Chondrocyte (in vitro differentiated cells): ENCODE measurements at places on chromosomes 1 and 21. TPM values are rescaled to one million over a fixed set of nuclear protein-coding genes. Genes with fewer than 3 reads are reported as not detected.

The KRTAP13-3 gene
- not detected in 3 replicates for total RNA-seq

The TGFBR3 gene
- 0.80 to 2.8 TPM (median 1.4 TPM) in 3 replicates for total RNA-seq

The LENEP gene
- 0.72 to 0.85 TPM in 2 of 3 replicates, not detected in the other for total RNA-seq

The LRRC38 gene
- not detected in 3 replicates for total RNA-seq

The TRIM46 gene
- total RNA-seq = 9.6 to 10.7 TPM (median 9.7 TPM) in 3 replicates

The CLCA1 gene
- total RNA-seq = not detected in 3 replicates

The MATN1 gene
- total RNA-seq = 0.19 to 0.82 TPM (median 0.47 TPM) in 3 replicates

The CCDC185 gene
- not detected in 3 replicates for total RNA-seq

The EPHA10 gene
- total RNA-seq = 0.37 TPM in 1 of 3 replicates, not detected in the others

The ANXA9 gene
- 0.54 TPM in 1 of 3 replicates, not detected in the others for total RNA-seq

The RGS1 gene
- total RNA-seq = not detected in 3 replicates

- no peak for DNase-seq
Observed at GRCh38 chr1:11568687-11569086, 85.5 kb downstream of the FBXO2 start.

DNA sequence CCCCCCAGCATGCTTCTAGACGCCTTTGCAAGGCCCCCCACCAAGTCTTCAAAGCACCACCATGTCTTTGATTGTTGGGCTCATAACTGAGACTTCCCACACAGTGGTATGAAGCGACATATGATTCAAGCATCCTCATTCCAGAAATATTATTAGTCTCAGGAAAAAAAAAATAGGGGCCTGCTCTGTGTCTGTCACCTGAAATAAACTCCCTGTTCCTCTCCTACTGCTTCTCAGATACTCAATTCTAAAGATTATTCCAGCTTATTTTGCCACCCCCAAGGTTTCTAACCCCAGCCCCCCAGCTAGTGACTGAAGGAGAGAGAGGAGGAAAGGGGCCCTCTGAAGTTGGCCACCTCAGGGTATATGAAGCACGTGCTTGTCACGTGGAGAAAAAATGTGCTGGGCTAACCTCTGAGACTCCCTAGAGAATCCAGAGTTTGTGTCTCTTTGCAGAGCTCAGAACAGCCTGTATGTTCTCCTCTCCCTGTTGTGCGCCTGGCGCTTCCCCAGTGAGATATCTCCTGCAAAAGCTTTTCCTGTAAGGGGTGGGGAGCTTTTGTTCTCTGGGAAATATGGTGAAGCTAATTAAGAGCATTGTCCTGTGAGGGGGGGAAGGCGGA lies 35.9 kb upstream of the RASAL2 start:
- DNase-seq = no peak

- no peak for DNase-seq
Observed at GRCh38 chr1:36729716-36730510, 247.2 kb upstream of the CSF3R start.

DNA sequence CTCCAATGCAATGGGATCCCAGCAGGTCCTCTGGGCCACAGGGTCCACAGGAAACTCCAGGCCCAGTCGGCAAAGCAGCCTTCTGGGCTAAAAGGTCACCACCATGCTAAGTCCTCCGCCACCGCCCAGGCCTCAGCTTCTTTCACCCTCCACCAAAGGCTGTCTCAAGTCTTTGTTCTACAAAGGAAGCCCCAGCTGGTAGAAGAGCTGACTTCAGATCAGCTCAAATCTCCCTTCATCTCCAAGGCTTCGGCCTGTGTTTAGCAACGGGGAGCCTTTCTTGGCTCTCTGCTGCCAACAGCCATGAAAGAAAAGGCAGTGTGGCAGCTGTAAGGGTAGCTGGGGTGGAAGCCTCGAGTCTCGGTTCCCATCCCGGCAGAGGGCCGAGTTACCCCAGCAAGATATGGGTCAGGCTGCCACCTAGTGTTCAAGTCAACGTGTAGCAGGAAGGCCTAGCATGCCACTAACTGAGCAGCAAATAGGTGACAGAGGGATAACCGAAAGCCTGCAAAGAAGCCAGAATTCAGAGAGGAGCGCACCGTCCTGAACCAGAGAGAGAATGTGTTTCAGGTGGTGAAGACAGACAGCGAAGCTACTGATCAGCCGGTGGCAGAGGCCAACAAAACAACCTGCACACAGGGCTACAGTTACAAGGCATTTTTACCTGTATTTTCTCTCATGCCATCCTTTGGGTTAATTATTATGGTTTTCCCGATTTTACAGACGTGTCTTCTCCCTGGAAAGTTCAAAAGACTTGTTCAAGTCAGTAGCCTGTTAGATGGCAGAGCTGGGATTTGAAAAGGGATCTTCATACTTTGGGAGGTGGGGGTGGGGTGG lies 26.8 kb upstream of the CRNN start:
- no peak for DNase-seq

GRCh38 chr1:94327001-94327690 lies 89.8 kb upstream of the ARHGAP29 start:
- no peak for DNase-seq

DNA sequence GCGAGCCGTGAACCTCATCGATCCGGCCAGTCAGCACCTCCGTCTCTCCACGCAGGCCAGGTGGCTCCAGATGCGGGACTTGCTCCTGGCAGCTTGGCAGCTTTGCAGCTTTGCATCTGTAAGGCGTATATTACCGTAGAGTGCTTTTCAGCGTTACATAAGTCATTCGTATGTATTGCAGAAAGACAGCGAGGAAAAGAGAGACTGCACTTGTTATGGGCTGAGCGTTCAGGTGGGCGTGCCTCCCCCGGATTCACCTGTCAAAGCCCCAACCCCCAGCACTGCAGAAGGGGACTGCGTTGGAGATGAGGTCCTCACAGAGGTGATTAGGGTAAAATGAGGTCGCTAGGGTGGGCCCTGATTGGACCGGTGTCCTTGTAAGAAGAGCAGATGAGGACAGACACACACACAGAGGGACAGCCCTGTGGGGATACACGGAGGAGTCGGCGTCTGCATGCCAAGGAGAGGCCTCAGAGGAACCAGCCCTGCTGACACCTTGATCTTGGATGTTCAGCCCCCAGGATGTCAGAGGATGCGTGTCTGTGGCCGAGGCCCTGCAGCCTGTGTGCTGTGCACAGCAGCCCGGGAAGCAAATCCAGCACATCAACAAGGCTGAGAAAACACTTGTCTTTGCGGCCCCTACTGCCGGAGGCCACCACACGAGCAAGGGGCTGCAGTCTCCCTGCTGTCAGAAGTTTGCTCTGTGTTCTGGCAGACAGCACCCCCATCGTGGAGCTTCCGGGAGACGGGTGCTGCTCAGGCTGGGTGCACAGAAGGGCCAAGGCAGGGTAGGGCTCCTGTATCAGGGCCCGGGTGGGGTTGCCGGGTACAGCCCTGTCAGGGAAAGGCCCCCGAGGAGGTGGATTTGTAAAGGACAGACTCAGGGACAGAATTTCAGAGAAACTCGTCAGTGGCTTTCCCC lies 10.9 kb upstream of the AGPAT3 start:
- no peak for DNase-seq

DNA sequence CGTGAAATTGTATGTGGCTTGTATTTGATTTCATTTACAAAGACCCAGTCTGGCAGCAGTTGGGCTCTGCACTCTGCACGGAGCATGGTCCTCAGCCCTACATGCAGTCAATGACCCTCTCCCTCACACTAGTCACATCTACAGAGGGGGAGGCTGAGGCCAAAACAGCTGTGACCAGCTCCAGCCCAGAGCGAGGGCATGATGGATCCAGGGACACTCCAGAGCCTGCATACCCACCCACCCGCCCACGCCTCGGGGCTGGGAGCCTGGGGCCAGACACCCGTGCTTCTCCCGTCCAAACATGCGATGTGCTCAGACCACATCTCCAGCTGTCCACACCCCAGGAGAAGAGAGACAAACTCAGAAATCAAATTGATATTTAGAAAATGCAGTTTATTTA lies 14.0 kb upstream of the PRDM16 start:
- DNase-seq = peak; percentile 43

GRCh38 chr1:36400825-36401601 lies 3.3 kb upstream of the LSM10 start:
- peak; percentile 98 for DNase-seq

- DNase-seq = no peak
Observed at GRCh38 chr1:154796303-154796892, 73.7 kb downstream of the KCNN3 start.

DNA sequence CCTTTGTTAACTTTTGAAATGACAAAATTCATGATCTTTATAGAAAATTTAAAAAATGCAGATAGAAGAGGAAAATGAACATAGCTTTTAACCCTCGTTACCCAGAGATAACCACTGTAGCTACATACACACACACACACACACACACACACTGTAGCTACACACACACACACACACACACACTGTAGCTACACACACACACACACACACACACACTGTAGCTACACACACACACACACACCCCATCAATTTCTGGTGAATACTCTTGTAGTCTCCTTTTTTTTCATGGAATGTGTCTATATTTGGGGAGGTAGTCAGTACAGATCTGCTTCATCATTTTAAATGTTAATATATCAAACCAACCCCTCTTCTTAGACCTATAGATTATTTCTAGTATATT lies 58.5 kb downstream of the SH3BGR start:
- no peak for DNase-seq

- DNase-seq = no peak
Observed at GRCh38 chr1:177333936-177334595, 163.3 kb downstream of the BRINP2 start.

DNA sequence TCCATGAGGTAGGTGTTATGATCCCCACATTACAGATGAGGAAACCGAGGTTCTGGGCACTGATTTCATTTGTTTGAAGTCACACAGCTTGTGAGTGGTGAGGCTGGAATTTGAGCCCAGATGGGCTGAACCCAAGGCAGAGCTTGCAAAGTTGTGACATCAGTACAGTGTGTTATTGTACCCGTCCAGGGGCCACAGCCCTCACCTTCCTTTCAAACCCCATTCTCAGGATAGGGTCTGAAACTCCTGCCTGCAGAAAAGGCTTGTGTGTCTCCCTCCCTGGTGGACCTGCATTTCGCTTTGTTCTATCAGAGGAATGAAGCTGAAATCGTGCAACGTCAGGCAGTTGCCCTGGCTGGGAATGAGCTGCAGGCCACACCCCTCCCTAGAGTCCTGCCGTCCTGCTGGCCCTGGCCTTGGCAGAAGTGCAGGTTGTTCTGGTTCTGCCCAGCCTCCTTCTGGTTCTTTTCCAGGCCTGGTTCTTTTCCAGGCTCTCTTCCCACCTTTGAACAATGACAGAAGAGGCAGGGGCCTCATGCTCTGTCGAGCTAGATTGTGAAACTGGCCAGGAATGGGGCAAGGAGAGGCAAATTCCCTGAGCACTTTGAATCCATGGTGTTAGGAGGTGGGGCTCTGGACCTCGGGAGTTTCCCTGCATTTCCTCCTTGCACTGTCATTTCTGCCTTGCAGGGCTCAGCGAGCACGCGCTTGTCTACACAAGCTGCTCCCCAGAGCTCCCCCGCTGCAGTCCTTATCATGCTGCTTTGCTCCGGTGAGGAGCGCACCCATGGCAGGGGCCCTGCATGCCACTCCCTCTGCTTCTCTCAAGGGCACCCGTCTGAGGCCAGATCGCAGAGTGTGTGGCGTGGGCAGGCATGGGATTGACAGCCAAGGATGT lies 8.2 kb upstream of the MYOM3 start:
- DNase-seq = no peak

- DNase-seq = no peak
Observed at GRCh38 chr1:91564888-91565701, 64.4 kb downstream of the CDC7 start.

- no peak for DNase-seq
Observed at GRCh38 chr21:42149656-42150473, 69.1 kb upstream of the ABCG1 start.

GRCh38 chr1:31717341-31717740 lies 13.5 kb upstream of the COL16A1 start:
- no peak for DNase-seq

DNA sequence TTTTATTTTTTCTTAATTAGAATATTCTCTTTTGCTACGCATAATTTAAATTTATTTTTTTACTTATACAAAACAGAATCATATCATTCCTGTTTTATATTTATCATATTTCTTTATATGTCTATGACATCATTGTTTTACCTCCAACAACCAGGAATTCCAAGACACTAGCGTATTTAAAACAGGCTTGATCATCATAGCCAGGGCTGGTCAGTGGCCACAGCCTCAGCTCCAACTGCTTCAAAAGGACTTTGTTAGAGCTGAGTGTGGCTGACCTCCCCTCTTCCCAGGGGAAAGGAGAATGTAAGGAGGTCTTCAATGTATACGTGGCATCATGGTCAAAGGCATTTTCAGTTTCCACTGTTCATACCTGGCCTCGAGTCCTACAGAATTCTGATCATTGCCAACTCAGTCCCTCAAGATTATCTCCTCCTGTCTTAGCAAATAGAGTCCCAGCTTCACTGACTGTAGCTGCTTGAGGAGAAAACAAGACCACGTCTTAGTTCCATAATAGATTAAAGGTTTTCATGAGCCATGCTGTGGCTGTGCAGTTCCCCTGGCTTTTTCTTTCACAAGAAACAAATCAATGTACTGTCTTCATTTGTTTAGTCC lies 444.0 kb downstream of the PTPRC start:
- DNase-seq = no peak

- DNase-seq = no peak
Observed at GRCh38 chr1:150582371-150582770, 3.0 kb upstream of the MCL1 start.

DNA sequence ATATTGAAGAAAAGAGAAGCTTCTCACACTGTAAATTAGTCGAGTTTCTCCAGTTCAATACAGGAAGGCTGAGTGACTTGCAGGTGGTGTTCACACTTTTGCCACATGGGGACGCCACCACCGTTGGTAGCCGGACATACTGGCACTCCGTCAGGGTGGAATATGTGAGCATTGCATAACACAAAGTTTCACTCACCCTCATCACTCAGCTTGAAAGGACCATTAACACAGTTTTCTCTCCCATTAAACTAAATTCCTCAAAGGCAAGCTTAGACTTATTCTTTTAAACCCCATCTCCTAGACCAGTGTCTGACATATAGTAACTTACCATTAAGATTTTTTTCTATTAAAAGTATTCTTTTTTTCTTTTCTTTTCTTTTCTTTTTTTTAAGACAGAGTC lies 105.3 kb upstream of the SERBP1 start:
- DNase-seq = no peak

DNA sequence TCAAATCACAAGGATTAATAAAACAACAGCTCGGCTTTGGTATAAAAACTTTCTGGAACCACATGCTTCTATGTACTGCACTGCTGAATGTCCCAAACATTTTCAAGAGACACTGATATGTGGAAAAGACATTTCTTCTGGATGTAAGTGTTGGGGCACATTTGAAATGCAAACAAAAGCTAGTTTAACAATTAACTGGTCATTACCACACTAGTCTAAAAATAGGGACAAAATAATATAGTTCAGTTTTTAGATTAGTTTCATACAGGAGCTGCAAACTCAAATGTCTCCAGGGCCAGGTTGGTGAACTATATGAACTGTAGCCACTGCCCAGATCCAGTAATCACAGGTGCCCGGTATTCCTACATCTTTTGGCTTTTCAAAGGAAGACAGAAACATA lies 3.2 kb downstream of the IL23R start:
- no peak for DNase-seq

- DNase-seq = no peak
Observed at GRCh38 chr1:54489627-54490250, 58.3 kb upstream of the ACOT11 start.
